T-helper 17 cell (primary cell): ENCODE measurements at places on chromosomes 11 and 22.

DNA sequence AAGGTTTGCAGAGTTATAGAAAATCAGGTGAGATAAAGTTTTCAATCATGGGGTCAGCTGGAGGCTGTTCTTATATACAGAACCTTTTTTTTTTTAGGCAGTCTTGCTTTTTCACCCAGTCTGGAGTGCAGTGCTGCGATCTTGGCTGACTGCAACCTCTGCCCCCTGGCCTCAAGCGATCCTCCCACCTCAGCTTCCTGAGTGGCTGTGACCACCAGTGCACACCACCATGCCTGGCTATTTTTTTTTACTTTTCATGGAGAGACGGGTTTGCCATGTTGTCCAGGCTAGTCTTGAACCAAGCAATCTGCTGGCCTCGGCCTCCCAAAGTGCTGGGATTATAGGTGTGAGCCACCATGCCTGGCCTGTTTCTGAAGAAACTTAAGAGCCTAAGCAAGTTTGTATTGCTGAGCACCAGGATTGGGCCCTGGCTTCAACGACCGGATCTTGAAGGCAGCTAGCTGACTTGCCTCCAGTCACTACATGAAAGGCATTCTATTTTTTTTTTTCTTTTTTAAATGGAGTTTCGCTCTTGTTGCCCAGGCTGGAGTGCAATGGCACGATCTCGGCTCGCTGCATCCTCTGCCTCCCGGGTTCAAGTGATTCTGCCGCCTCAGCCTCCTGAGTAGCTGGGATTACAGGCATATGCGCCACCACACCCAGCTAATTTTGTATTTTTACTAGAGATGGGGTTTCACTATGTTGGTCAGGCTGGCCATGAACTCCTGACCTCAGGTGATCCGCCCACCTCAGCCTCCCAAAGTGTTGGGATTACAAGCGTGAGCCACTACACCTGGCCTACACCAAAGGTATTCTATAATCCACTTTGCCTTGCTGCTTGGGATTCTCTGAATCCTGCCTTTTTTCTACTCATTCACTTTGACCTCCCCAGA, 7.6 kb downstream of the XBP1 start:
- H3K27me3 ChIP-seq: no peaks in the 10 kb centered on the region
- peaks cover 3% of the 10 kb centered on the region for H3K36me3 ChIP-seq
- DNase-seq: no peak
- H3K4me3 ChIP-seq: peak overlapping the region; percentile 39

GRCh38 chr22:45552580-45553350, 50.1 kb downstream of the FBLN1 start:
- H3K27me3 ChIP-seq: peaks cover 24% of the 10 kb centered on the region
- H3K36me3 ChIP-seq: no peaks in the 10 kb centered on the region
- H3K4me1 ChIP-seq: peaks cover 2% of the 10 kb centered on the region
- DNase-seq: no peak
- no peak overlapping the region for H3K4me3 ChIP-seq
- H3K27ac ChIP-seq: no peak overlapping the region

DNA sequence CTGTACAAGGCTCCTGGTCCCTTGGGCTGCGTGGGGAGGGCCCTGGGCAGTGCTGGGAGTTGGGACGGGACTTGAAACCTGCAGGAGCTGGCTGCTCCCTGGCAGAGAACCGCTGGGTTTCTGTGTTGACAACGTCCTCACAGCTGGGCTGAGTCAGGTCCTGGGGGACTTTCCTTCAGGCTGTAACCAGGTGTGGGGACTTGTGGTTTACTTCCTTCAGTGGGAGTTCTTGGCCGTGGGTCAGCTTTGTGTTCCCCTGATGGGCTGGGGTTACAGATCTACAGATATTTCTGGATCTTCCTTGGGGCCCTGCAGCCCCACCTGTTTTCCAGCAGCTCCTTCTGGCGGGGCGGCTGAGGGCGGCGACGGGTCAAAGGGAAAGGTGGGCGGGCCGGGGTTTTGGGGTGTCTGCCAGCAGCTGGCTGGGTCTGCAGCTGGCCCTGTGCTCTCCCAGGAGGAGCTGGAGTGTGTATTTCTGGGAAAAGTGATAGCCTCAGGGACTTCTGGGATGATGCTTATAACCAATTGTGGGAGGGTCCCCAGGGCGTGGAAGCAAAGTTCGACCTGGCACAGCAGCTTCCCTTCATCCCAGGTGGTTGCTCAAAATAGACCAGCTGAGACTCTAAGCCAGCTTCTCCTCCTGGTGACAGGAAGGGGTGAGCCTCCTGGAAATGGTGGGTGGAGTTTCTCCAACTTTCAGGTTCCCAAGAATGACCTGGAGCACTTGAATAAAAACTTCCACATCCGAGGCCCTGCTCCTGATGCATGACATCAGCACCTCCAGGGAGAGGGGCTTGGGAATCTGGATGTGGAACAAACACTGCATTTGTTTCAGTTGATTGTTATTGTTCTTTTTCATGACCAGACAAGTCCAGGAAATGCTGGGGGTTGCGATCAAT, 19.1 kb downstream of the ST14 start:
- H3K4me1 ChIP-seq: no peaks in the 10 kb centered on the region
- DNase-seq: no peak
- H3K27ac ChIP-seq: no peak overlapping the region
- peaks cover 13% of the 10 kb centered on the region for H3K27me3 ChIP-seq

DNA sequence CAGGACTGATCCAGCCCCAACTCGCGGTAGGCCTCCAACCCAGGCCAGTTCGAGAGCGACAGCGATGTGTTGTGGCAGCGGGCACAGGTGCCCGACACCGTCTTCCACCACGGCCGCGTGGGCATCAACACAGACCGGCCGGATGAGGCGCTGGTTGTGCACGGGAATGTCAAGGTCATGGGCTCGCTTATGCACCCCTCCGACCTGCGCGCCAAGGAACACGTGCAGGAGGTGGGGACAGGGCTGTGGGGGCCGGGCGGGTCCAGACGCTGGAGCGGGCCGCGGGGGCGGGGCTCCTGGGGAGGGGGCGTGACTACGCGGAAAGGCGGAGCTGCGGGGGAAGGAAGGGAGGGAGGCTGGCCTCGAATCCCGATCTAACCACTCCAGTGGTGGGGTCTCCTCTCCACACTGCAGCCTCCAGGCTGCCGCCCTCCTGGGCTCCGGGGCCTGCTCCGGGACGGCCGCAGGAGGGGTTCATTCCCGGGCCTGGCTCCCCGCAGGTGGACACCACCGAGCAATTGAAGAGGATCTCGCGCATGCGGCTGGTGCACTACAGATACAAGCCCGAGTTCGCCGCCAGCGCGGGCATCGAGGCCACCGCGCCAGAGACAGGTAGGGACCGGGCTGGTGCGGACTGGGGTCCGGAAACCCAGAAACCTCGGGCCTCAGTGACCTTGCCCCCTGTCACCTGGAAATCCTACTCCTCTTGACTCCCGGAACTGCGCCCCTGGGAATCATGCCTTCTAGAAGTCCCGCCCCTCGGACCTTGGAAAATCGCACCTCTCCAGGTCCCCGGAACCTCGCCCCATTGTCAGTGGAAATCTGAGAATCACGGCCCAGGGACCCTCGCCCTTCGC, 14.9 kb downstream of the TMEM258 start:
- peaks cover 10% of the 10 kb centered on the region for H3K4me1 ChIP-seq
- H3K36me3 ChIP-seq: no peaks in the 10 kb centered on the region
- no peak overlapping the region for H3K27ac ChIP-seq

DNA sequence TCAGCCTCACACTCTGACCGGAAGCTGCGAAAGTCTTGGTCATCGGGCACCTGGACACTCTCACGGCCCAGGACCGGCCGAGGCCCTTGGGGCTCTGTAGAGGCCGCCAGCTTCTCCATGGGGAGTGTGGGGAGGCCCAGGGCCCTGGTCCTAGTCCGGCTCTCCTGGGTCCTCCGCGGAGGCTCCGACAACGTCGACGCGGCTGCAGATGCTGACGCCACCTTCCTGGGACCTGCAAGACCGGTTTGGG, 12.9 kb downstream of the STARD10 start:
- peaks cover 5% of the 10 kb centered on the region for H3K36me3 ChIP-seq
- H3K4me3 ChIP-seq: peak overlapping the region; percentile 78
- peaks cover 32% of the 10 kb centered on the region for H3K4me1 ChIP-seq
- H3K27me3 ChIP-seq: no peaks in the 10 kb centered on the region
- H3K27ac ChIP-seq: peak overlapping the region; percentile 24
- DNase-seq: no peak

- H3K4me1 ChIP-seq: peaks cover 11% of the 10 kb centered on the region
- peak overlapping the region; percentile 14 for H3K27ac ChIP-seq
- no peak for DNase-seq
- H3K27me3 ChIP-seq: no peaks in the 10 kb centered on the region
- peaks cover 5% of the 10 kb centered on the region for H3K36me3 ChIP-seq
Observed at GRCh38 chr22:35686298-35686697, 31.4 kb upstream of the APOL5 start.

DNA sequence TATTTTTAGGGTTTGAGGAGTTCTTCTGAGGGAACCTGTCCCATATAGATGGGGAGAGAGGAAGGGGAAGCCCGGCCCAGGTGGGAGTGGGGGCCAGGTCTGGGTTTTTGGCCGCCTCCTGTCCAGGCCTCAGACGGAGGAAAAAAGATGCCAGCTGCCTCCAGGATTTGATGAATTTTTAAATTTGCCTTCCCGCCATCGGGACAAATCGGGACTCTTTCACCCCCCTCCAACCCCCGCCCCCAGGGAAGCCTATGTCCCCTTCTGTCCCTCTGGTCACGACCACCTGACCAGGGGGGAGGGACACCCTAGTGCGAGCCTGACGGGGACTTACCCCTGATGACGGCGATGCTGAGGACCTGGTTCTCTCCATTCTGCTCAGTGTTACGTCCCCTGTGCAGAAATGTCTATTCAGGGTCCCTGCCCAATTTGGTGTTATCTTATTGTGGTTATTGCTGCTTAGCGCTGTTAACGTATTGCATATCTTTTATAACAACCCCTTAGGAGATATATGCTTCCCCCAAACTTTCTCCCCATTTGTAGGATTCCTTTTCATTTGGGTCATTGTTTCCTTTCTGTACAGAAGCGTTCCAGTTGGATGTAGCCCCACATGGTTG, 115.9 kb upstream of the GRK3 start:
- peaks cover 5% of the 10 kb centered on the region for H3K36me3 ChIP-seq
- no peaks in the 10 kb centered on the region for H3K27me3 ChIP-seq
- H3K27ac ChIP-seq: peak overlapping the region; percentile 94
- peak overlapping the region; percentile 98 for H3K4me3 ChIP-seq
- no peak for DNase-seq

DNA sequence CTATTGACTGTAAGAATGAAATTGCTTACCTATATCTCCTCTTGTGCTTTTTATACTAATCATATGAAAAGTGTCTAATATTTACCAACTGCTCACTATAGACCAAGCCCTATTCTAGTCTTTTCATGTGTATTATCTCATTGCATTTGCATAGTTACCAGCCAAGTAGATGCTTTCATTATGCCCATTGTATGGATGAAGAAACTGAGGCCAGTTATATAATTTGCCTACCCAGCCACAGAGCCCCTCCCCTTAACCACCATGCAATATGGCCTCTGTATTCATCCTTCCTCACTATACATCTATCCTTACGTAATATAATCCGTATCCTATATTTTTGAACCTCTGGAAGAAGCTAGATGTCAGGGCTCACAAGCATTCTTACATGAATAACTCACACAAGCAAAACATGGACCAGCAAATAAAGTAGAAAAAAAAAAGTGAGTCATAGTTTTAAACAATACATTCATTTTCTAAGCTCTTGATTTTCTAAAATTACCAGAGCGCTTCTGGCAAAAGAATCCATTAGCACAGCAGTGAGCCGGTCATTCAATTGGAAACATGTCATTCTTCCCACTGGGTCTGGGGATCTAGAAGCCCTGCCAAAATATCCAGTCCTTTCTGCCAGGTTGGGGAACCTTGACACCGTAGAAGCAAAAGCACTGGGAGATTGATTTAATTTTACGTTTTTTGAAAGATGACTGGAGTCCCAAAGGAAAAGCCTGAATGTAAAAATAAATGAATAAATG, 80.0 kb downstream of the C11orf91 start:
- no peak for DNase-seq
- H3K36me3 ChIP-seq: no peaks in the 10 kb centered on the region
- H3K4me3 ChIP-seq: no peak overlapping the region
- H3K27me3 ChIP-seq: peaks cover 38% of the 10 kb centered on the region

- H3K27me3 ChIP-seq: no peaks in the 10 kb centered on the region
- no peak overlapping the region for H3K4me3 ChIP-seq
- no peak for DNase-seq
- H3K4me1 ChIP-seq: peaks cover 9% of the 10 kb centered on the region
- H3K36me3 ChIP-seq: peaks cover 3% of the 10 kb centered on the region
Observed at GRCh38 chr22:26837784-26838470, 180.5 kb downstream of the MIAT start.

DNA sequence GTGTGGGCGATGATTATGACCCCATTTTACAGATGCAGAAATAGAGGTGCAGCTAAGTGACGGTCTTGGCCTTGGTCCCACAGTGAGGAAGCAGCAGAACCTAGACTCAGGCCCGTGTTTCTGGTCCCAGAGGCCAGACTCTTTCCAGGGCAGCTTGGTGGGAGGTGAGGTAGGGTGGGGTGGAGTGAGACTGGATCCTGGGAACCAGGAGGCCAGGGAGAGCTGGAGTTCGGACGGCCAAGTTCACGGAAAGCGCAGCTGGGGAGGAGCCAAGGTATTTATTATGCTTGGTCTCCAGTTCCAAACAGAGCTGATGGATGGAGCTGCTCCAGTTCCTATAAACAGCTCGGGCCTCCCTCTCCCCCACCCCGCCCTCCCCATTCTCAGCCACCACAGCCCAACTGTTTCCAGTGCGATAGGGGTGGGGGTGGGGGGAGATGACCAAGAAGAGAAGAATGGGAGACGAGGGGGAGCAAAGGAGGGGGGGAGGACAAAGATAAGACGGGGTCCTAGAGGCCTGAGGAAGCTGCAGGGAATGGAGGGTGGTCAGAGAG, 16.2 kb downstream of the LRRC32 start:
- H3K4me1 ChIP-seq: peaks cover 2% of the 10 kb centered on the region
- peaks cover 19% of the 10 kb centered on the region for H3K27me3 ChIP-seq
- no peak overlapping the region for H3K27ac ChIP-seq
- peaks cover 2% of the 10 kb centered on the region for H3K36me3 ChIP-seq
- DNase-seq: no peak

DNA sequence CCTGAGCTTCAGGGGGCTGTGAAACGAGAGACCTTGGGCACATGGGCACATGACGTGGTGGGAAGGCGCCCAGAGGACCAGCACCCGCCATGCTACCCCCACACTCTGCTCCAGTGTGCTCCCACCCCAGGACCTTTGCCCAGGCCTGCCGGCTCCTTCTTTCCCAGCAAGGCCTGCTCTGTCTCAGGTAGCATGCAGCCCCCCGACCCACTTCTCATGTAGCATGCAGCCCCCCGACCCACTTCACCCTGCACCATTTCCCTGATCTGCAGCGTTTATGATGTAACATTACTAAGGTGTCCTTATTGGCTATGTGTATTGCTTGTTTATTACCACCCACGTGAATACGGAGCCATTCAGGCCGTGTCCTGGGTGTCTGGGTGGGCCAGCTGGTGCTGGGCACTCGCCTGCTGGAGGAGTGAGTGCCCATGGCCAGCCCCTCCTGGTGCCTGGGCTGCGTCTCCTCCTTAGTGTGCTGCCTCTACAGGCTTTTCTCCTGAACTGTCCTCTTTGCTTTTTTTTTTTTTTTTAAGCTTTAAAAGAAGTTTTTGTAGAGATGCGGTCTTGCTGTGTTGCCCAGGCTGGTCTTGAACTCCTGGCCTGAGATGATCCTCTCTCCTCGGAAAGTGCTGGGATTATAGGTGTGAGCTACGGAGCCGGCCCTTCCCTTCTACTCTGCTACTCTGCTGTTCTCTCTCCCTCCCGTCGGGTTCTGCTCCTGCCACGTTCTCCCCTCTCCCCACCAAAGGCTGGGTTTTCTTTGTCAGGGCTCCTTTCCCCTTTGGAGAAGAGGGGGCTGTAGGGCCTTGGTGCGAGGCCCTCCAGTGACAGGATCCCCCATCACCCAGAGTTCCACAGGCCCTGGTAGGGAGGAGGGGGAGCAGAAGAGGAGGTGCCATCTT, 29.4 kb downstream of the LRP5 start:
- no peaks in the 10 kb centered on the region for H3K27me3 ChIP-seq
- no peak overlapping the region for H3K4me3 ChIP-seq
- H3K4me1 ChIP-seq: peaks cover 34% of the 10 kb centered on the region

- no peaks in the 10 kb centered on the region for H3K4me1 ChIP-seq
- H3K27ac ChIP-seq: no peak overlapping the region
- DNase-seq: no peak
Observed at GRCh38 chr11:32131321-32131720, 40.4 kb downstream of the RCN1 start.
